ENCODE measurements at places on chromosomes 12 and 14.

GRCh38 chr12:62832558-62832957 is 102.4 kb downstream of the PPM1H start:
- DNase-seq: no peak

GRCh38 chr14:75806352-75806832 is 145.3 kb downstream of the TTLL5 start:
- DNase-seq: no peak

- no peak for DNase-seq
Observed at GRCh38 chr12:131136539-131136872, 182.8 kb downstream of the ADGRD1 start.

DNA sequence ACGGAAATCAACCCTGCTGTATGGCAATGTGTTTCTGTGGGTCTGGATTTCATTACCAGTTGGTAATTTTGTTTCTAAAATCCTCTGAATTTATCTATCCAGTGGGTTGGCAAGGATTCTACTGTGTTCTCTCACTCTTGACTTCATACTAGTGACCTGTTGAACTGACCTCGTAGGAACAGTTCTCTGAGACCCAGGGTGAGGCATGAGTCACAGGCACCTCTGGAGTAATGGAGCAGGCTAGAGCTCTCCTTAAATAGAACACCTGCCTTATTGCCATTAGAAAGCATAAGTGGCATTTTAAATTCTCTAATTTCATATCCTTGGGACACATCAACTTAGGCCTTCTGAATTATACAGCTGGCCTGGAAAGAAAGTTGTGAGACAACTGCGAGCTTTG is 258.3 kb upstream of the NAV3 start:
- DNase-seq: no peak

DNA sequence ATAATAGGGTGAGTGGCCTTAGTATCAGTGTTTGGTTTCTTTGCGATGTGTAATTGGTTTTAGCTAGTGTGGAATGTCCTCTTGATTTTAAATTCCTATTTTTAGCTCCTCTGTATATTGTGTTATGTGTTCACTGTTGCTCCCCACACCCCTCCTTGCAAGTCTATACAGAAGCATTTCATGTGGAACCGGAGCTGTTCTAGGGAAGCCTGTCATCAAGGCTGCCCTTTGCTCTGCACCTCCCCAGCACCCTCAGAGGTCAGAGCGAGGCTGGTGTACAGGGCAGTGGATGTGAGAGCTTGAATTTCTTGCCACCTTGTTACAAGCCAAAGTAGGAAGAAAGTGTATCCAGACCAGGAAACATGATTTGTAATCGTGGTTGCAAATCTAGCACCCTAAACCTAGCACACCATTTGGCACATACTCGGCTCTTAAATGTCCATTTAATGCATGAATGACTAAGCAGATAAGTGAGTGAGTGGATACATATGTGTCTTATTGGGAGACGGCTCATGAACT is 376.8 kb downstream of the RGS6 start:
- no peak for DNase-seq

- DNase-seq: peak; percentile 14
Observed at GRCh38 chr14:92973261-92973797, 50.4 kb downstream of the CHGA start.

Measured in activated CD4-positive, alpha-beta T cell treated with anti-CD3 and anti-CD28 coated beads, Interleukin-10, Interleukin-2, amounts not matched to agents 100 ng/mL and 50 ng/mL, durations not matched to agents 16 hours and 8 hours (primary cell).